ENCODE measurements at places on chromosomes 7 and 10.

GRCh38 chr10:96995851-96996250 lies 163.8 kb downstream of the LCOR start:
- DNase-seq = no peak

DNA sequence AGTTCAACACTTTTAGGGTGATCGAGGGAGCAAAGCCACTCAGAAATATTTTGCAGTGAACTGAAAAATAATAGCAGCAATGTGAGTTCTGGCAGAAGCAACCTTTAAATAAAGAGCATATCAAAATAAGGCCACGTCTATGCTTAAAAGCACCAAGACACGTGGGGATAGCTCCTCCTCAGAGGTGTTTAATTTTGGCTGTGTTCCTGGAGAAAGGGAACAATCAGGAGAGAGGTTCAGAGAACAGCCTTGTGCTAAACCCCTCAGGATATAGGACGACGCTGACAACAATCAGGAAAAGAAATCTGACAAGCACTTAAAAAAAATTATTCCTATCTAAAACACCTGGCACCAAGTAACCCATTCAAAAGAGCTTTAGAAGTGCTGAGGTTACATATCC lies 471.9 kb upstream of the CELF2 start:
- DNase-seq = no peak

DNA sequence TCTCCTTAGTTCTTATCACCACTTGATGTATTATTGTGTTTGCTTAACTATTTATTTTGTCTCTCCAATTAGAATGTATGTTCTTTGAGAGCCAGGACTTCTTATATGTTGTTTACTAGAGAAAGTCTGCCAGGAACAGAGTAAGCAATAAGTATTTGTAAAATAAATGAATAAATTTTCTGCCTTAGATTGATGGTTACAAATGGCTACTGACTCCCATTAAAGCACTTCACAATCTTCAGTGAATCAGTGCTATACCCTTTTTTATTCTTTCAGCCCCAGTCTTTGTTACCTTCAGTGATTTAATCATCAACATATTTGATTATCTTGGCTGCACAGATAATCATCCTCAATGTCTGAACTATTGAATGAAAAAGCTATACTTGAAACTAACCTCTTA lies 197.1 kb upstream of the TMEM196 start:
- DNase-seq = no peak

GRCh38 chr10:6074489-6075301 lies 12.5 kb upstream of the IL2RA start:
- DNase-seq = no peak

DNA sequence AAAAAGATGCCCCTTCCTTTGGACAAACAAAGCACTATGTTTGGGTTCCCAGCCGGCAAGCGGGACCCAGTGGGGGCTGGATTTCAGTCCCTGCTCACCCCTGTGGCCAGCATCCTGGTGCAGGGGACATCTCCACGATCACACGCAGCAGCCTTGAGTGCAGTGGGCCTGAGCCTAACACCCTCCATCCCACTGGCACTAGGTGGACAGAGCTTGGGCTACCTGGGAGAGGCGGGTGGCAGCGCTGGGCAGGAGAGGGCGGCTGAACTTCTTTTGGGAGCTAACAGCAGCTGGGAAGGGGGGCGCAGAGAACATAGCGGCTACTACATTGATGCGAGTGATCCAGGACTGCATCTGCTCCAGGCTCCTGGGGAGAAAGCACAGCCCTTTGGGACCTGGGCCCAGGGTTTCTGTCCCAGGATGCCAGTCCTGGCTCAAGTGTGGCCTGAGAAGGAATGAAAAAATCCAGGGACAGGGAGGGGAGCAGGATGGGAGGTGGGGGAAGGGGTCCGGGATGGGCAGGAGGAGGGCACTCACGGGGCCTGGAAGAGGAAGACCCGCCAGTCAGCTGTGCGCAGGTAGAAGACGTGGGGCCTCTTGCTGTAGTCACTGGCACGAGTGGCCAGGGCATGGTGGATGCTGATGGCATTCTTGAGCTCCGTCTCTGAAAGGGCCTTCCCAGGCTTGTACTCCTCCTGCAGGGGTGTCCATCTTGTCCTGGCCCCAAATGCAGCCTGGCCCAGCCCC lies 9.0 kb downstream of the NFKB2 start:
- no peak for DNase-seq

- DNase-seq = no peak
Measured at GRCh38 chr10:81116201-81116600, 578.5 kb downstream of the SH2D4B start.

DNA sequence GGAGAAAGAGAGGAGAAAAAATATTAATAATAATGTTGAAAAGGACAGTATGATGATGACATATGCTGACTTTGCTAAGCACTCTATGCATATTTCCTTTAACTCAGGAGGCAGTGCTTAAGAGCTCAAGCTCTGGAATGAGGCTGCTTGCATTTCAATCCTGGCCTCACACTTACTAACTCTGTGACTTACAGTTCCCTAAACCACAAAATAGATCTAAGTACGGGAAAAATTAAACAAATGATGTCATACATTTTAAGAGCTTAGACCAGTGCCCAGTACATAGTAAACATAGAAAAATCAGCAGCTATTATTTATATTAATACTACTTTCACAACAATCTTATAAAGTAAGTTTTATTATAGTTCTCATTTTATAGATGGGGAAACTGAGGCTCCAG lies 61.3 kb downstream of the GFRA1 start:
- no peak for DNase-seq

DNA sequence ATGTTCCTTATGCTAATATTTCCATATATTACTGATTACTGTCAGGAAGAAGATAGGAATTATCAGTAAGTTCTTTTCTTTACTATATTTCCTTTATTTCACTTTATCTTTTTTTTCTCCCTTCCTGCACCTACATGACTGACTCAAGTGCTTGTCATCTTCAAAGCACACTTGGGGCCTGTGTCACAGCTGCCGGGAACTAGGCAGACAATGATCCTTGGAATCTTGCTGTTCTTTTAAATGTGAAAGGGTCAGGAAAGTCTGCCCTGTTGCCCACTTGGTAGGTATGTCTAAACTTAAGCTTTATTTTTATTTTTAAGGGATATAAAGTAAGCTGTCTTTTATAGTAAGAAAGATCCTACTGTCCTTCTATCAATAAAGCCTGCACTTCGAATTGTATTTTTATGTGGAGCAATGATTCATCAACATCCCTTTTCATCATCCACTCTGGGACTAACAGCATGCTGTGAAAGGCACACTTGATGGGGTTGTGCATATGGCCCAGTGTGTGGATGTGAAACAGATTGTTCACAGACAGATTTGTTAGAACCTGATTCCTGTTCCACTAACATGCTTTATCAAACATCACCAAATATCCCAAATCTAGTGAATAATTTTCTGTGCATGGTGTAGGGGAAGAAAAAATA lies 556.9 kb downstream of the DNAJB9 start:
- no peak for DNase-seq

- DNase-seq = no peak
Measured at GRCh38 chr10:92690211-92690914, 608 bp downstream of the HHEX start.

GRCh38 chr10:96721207-96721572 lies 876 bp upstream of the PIK3AP1 start:
- no peak for DNase-seq

GRCh38 chr7:69373171-69374043 lies 224.9 kb upstream of the AUTS2 start:
- no peak for DNase-seq

- DNase-seq = no peak
Measured at GRCh38 chr10:45433716-45434469, 59.9 kb downstream of the ALOX5 start.

- DNase-seq = no peak
Measured at GRCh38 chr10:131001438-131001837, 310.1 kb downstream of the TCERG1L start.

GRCh38 chr10:101061624-101062231 lies at the start of gene KAZALD1:
KAZALD1 (plus strand) TSS chr10:101061989; CDS start chr10:101062593, 604 bp downstream.
- DNase-seq = no peak

DNA sequence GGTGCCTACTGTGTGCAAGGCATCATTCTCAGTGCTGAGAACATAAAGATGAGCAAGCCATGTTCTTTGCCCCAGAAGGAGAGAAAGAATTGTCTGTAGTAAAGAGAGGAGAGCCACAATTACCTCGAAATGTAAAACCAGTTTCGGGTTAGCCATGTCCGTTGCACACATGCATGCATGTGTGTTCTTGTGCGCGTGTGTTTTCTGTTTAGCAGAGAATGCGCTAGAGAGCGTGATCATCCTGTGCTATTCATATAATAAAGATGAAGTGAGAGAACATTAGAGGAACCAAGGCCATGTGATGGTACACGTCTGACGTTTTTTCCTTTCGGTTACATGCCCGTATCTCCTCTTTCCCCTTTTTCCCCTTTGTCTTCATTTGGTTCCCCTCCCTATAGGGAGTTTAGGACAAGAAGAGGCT lies 158.2 kb downstream of the CELF2 start:
- DNase-seq = no peak

GRCh38 chr7:114627231-114627630 lies 212.6 kb downstream of the FOXP2 start:
- no peak for DNase-seq

- no peak for DNase-seq
Measured at GRCh38 chr7:103130901-103131624, 17.8 kb downstream of the NAPEPLD start.

DNA sequence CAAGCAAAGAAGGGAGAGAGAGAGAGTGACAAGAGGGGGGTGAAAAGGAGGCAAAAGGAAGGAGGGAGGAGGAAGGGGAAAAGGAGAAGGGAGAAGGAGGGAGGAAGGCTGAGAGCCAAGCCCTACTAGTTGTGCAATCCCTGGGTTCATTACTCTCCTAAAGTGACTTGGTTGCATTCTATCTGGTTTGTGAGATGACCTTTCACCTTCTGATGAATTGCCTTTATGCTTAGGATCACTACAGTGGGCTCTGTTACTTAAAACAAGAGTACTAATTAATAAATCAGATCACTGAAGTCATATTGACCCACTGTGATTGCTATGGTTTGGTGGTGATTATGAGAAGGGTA lies 144.9 kb downstream of the KIF20B start:
- no peak for DNase-seq

DNA sequence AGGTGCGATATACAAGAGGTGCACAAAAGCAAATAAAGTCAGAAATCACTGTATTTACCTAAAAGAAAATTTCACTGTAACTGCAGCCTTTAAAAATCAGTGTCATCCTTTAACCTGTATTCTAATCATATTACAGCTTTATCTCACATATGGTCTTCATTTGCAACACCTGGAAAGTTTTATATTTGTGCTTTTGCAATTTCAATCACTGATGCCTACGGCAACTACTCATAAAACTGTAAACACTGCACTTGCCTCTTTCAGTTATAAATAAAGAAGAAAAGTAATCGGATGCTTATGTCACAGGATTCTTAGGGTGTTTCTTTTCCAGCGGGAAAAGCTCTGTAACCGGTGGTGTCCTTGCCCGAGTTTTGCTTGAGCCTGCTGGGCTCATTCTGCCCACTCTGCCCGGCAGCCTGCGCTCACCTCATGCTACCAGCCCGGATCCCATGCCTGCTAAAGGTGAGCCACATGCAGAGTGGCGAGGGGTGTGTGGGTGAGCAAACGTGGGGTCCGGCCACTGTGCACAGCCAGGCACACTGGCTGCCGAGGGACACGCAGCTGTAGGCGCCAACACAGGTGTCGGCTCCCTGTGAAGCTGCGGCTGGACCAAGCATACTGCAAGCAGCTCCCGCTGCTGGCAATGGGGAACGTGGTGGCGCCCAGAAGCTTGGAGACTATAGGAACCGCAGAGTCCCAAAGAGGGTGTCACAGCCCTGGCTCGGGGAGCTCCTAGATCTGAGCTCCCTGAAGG lies 56.3 kb upstream of the ABCB5 start:
- no peak for DNase-seq

DNA sequence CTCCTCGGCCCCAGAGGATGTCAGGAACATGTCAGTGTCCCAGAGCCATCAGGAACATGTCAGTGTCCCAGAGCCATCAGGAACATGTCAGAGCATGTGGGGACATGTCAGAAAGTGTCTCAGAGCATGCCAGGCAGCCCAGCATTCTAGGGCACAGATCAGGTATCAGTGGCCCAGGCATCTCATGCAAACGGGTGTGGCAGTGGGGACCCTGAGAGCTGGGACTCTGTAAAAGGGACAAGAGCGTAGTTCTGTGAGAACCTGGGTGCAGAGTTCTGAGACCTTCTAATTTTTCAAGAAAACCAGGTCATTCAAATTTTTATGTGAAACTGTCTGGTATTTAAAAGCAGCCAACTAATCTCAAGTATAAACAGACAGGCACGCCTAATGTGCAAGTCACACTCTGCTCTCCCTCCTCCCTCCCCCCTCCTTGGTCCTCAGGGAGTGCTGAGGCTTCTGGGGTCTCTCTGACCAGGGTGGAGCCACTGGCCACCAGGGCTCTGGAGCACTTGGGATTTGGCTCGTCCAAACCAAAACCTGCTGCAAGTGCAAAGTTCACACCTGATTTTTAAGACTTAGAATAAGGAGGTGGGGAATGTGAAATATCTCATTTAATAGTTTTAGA lies 64.6 kb downstream of the ALOX5 start:
- no peak for DNase-seq

GRCh38 chr7:84162125-84162524 lies 32.5 kb downstream of the SEMA3A start:
- no peak for DNase-seq

- no peak for DNase-seq
Measured at GRCh38 chr7:127730658-127731276, 78.8 kb downstream of the SND1 start.

- DNase-seq = no peak
Measured at GRCh38 chr10:49135575-49136313, 1.9 kb upstream of the FAM170B start.

DNA sequence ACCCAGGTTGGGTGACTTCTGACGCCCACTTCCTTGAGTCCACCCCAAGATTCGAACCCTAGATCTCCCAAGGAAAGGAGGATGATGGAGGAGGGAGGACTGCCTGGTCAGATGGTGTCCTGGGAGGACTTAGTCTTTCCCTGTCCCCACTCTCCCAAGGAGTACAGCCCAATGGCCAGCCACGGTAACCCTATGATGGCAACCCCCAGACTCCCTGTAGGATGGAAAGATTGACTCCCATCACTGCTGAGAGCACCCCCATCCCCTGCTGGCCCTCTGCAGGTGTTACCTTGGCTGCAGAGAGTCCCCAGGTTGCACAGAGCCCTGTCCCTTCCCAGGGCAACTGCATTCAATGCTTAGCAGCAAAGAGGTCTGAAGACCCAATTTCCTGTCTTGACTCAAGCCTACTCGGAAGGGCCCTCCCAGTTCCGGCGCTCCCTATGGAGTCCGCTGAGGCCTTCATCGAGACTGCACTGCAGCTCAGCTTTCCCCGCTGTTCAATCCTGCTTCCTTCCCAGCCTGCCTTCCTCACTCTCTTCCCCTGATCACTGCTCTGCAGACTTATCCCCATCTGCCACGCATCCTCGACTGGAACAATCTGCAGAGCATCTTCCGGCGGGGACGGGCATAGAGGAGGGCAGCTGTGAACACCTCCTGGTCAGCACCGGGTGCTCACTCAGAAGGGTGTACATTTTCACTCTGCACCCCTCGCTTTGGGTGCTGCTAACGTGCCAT lies 50.8 kb upstream of the OCM2 start:
- no peak for DNase-seq

DNA sequence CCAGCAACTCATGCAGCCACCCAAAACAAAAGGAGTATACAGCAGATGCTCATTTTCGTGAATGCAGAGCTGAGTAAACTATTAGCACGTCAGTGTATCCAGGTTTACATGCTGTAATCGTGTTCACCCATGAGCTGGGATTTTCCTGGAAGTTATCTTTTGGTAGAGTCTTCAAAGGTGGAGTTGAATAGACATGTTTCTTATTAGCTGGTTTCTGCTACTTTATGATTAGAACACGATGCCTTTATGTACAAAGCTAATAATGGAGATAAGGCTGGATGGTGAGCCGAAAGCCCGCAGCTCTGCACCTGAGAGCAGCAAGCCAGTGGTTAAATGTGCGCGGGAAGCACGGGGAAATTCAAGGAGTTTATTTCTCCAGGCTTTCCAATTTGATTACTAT lies 123.8 kb downstream of the ADARB2 start:
- DNase-seq = no peak
